ENCODE measurements at places on chromosomes 6 and 20.

DNA sequence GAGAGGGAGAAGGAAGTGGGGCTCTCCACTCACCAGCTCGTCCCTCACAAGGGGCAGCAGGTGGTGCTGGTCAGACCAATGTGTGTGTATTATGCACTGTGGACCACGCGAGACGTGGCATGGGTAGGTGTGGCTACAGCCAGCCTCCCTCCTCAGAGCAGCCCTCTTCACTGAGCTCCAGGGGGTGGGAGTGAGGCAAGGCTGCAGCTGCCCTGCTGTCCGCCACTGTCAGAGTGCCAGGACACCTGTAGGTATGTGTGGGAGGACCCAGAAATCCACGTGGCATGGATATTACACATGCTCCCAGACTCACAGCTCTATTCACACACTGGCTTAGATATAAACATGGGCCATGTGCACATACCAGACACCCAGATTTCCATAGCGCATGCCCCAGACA is 90.3 kb downstream of the VEGFA start:
- DNase-seq, result no peak

DNA sequence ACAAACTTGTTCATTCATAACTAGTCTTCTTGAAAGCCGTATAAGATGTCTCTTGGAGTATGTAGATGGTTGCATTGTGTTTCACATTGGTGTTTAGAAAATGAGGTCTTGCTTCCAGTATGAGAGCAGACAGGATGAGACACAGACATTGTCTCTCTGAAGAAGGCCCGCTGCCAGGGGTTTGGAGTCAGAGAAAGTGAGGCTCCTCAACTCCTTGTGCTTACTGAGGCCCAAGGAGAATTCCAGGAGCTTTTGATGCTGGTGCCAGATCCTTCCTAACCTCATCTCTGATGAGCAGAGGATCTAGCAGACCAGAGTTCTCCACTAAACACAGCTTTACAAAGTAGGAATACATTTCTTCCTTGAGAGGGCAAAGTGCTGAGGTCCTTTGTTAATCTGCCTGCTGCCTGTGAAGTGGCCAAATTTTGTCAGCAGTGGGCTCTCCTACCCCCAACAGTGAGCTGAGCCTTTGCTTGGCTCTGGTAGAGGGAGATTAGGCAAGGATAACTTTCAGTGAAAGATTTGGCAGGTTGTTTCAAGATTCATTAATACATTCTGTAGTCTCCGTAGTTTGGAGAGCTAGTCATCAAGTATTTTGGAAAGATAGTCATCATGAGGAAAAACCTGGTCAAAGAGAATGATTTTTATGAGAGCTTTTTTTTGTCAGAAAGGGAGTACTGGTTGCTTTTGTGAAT is 9.7 kb downstream of the MAPRE1 start:
- no peak for DNase-seq

DNA sequence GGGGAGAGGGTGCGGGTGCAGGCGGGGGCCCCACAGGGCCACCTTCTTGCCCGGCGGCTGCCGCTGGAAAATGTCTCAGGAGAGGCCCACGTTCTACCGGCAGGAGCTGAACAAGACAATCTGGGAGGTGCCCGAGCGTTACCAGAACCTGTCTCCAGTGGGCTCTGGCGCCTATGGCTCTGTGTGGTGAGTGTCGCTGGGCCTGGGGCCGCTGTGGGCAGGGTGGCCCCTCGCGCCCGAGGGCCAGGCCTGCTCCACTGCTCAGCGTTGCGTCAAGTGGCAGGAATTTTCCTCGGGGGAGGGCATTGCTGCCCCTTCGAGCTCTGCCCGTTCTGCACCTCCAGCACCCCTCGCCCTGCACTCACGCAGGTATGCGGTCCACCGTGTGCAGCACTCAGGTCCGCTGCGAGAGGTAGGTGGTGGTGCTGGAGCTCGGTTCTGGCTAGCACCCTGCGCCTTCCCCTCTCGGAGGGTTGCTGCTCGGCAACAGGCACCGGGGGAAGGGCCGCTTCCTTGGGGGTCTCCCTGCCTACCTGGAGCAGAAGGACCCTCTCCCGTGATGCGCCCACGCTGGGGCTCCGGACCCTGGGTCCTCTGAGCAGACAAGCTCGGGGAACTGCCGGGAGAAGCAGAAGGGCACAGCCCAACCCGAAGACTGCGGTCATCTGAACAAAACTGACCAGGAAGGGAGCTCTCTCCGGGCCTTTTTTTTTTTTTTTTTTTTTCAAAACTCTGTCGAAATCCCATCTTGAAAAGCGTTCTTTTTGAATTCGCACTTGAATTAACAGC is 674 bp downstream of the MAPK14 start:
- no peak for DNase-seq

- no peak for DNase-seq
These were observed 121.3 kb upstream of the PTPRK start for GRCh38 chr6:128641703-128642102.

DNA sequence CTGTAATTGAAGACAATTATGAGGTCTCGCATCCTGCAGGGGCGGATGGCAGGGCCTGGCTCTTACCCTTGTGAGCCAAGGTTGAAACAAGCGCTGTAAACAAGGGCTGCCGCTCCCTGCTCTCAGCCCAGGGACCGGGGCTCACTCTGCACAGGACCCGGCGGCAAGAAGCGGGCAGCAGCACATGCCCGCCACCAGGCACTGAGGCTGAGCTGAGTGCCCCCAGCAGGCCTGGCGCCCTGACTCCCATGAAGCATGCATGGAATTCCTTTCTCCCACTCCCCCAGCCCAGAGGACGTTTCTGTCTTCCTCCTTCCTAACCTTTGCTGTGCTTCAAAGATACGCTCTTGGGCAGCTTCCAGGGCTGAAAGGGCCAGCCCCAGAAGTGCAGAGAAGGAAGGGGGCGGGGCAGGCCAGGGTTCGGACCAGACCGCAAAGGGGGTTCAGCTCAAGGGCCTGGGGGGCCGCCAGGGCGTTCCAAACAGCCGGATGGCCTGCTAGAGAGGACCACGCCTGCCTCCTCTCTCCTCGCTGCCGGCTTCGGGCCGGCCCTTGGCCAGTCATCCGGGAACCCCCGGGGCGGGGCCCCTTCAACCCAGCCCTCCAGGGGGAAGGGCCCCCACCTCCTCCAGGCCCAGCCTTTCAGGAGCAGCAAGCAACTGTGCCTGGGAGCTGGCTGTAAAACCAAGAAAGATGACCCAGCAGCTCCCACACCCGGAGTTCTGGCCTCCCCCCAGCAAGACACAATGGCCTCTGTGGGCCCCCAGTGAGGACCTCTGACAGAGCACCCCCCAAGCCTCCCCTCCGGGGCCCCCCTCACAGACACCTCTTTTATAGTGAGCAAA is 109.9 kb downstream of the NOL4L start:
- DNase-seq, result peak; percentile 87

GRCh38 chr6:12265791-12266190 is 24.4 kb upstream of the EDN1 start:
- DNase-seq, result no peak

DNA sequence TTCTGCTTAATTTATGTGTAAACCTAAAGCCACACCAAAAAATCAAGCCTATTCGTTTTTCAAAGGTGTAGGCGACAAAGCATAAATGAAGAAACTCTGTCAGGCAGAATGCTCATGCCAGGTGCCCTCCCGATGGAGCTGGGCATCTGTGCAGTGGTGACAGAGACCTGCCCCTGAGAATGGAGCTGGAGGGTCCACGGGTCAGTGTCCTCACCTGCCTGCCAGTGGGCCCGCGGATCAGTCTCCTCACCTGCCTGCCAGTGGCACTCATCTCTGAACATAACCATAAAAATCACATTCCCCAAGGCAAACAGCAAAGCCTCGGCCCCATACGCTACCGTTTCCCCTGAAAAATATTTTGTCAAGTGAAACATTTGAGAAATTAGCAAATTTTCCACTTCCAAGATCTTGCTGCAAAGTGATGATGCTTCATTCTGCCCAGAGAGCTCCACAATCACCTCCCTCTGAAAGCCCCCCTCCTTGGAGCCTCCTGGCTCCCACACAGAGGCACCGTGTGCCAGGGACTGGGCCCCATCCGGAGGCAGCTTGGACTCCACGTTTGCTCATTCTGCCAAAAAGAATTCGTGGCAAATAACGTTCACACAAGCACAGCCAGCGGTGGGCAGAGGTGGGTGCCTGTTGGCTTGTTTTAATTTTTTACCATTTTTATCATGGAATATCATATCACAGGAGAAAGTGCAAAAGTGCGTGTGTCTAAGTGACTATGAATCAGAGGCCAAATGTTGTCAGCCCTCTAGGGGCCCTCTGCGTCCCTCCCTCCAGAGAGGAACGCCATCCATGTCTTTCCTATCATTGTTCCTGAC is 88.8 kb downstream of the YTHDF1 start:
- no peak for DNase-seq

DNA sequence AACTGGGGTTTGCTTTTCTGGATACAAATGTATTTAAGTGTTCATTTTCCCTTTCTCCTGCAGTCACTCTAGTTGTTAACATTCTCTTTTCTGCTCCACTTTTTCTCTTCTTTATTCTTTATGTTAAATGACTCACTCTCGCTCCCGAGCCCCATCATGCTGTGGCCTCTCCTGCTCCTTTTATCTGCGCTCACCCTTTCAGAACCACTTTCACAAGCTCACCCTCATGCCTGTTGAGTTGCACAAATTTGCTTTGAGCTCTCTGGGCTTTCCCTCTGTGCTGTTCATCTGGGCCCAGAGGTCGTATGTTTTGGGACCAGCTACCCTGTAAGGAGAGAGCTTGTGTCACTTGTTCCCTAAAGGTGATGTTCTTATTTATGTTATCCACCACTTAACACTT is 98.1 kb upstream of the ASCC3 start:
- DNase-seq, result no peak

- no peak for DNase-seq
These were observed 1.2 kb downstream of the CDC40 start for GRCh38 chr6:110181131-110182030.
